ENCODE measurements at places on chromosomes 2 and 18. TPM values are rescaled to one million over a fixed set of nuclear protein-coding genes. Genes with fewer than 3 reads are reported as not detected.
A peak's percentile ranks its signal among the peaks of the same experiment; 100 is the strongest.

- peak overlapping the region; percentile 39 for H3K27ac ChIP-seq
- no peaks in the 10 kb centered on the region for H3K27me3 ChIP-seq
- H3K36me3 ChIP-seq: no peaks in the 10 kb centered on the region
- no peak overlapping the region for H3K4me3 ChIP-seq
- H3K4me1 ChIP-seq: peaks cover 37% of the 10 kb centered on the region
Measured at GRCh38 chr2:133817680-133818566, 249.7 kb upstream of the NCKAP5 start.

- H3K4me1 ChIP-seq: no peaks in the 10 kb centered on the region
- DNase-seq: no peak
- no peaks in the 10 kb centered on the region for H3K36me3 ChIP-seq
Measured at GRCh38 chr2:50840341-50841124, 191.4 kb downstream of the NRXN1 start.

GRCh38 chr2:3636586-3637310 lies 21.3 kb upstream of the ALLC start:
- no peaks in the 10 kb centered on the region for H3K36me3 ChIP-seq
- no peaks in the 10 kb centered on the region for H3K27me3 ChIP-seq
- no peak overlapping the region for H3K27ac ChIP-seq
- no peak for DNase-seq
- no peaks in the 10 kb centered on the region for H3K4me1 ChIP-seq

DNA sequence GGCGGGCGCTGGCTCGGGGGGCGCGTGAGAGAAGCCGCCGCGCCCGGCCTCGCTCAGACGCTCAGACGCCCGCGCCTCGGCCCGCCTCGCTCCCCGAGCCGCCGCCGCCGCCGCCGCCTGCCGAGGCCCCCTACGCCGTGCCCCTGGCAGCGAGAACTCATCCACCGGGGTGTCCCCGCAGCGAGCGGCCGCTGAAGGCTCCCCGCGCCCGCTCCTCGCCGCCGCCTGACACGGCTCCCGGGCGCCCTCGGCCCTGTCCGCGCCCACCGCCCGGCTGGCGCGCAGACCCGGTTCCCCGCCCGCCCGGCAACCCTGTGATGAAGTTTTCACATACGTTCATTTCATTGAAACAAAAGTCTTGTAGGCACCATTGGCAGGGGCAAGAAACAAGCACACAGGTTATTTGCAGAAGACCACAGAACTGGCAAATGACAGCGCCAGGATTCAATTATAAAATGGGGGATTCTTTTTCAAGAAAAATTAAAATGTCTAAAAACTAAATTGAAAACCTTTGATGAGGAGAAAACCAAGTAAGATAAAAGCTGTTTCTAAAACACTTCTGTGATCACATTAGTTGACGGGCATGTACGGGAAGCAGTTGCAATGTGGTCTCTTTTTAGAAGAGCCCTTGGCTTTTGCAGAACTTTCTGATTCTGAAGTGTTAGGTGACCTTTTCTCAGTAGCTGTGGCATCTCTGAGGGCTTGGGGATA lies 50.5 kb upstream of the TUBA3D start:
- no peak for DNase-seq
- no peaks in the 10 kb centered on the region for H3K36me3 ChIP-seq
- H3K4me1 ChIP-seq: no peaks in the 10 kb centered on the region
- H3K27me3 ChIP-seq: peaks cover 46% of the 10 kb centered on the region
- H3K4me3 ChIP-seq: no peak overlapping the region
- no peak overlapping the region for H3K27ac ChIP-seq

DNA sequence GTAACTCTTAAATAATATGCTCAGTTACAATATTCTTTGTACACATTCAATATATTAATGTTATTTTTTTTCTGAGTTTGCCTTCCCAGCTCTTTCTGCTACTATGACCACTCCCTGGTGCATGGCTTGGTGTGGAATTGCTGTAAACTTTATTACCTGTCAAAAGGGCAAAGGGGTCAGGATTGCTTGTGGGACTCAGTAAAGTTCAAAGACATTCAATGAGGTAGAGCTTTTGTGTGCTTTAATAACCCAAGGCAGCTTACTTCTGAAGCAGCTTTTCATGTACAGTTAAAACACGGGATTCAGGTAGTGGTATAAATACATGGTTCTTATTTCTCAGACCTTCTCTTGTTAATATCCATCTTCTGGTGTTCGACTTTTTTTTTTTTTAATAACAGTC lies 132.8 kb downstream of the MEIS1 start:
- H3K27me3 ChIP-seq: no peaks in the 10 kb centered on the region
- no peak for DNase-seq
- no peak overlapping the region for H3K4me3 ChIP-seq
- H3K36me3 ChIP-seq: no peaks in the 10 kb centered on the region

- H3K27ac ChIP-seq: no peak overlapping the region
- H3K4me1 ChIP-seq: peaks cover 84% of the 10 kb centered on the region
- H3K4me3 ChIP-seq: peak overlapping the region; percentile 94
- DNase-seq: no peak
- peaks cover 10% of the 10 kb centered on the region for H3K36me3 ChIP-seq
- no peaks in the 10 kb centered on the region for H3K27me3 ChIP-seq
Measured at GRCh38 chr2:95024960-95025405, 525 bp upstream of the MAL start.

Gene NPPC
- not detected for total RNA-seq

Gene ERICH2
- 2.0 TPM for total RNA-seq

Gene ARHGAP25
- not detected for total RNA-seq

DNA sequence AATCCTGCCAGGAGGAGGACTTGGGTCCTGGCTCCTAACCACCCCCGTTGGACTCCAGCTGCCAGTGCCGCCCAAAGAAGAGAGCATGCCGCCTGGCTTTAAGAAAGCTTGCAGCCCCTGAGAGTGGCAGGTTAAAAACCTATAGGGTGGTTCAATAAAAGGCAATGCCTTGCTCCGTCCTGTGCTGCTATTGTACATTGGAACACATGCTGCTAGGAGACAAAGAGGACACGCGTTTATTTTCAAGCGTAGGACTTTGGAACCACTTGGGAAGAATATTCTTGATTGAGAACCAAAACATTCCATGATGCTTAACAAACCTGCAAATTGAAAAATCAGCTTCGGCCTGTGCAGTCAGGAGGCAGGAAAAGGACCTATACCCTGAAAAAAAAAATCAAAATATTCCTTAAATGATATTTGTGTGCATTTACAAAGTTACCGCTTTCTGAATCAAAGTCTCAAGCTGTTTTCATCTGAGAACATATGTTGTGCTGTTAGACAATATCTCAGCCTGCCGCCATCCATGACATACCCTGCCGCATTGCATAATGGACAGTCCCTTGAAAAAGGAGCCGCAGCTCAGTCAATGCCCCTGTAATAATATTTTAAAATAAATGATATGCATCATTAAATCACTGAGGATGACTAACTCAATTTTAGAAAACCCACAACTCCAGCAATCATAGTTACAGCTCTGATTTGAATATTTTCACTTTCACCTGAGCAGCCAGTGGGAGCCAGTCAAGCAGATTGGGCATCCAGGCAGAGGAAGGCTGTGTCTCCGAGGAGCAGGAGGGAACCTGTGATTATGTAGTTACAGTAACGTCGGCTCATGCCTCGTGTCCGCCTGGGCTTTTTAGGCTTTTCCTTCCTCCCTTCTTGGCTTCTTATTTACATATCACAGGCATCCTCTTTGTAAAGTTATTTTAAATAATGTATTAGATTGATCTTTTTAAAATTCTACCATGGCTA lies 805.6 kb upstream of the FANCL start:
- DNase-seq: no peak
- H3K4me3 ChIP-seq: no peak overlapping the region
- peaks cover 37% of the 10 kb centered on the region for H3K27me3 ChIP-seq
- no peaks in the 10 kb centered on the region for H3K4me1 ChIP-seq

GRCh38 chr2:174901075-174901474 lies 104.1 kb downstream of the CHN1 start:
- H3K27me3 ChIP-seq: no peaks in the 10 kb centered on the region
- no peaks in the 10 kb centered on the region for H3K4me1 ChIP-seq
- H3K4me3 ChIP-seq: no peak overlapping the region
- no peak overlapping the region for H3K27ac ChIP-seq
- no peaks in the 10 kb centered on the region for H3K36me3 ChIP-seq
- DNase-seq: peak; percentile 9

Gene AQP12A
- total RNA-seq: not detected

DNA sequence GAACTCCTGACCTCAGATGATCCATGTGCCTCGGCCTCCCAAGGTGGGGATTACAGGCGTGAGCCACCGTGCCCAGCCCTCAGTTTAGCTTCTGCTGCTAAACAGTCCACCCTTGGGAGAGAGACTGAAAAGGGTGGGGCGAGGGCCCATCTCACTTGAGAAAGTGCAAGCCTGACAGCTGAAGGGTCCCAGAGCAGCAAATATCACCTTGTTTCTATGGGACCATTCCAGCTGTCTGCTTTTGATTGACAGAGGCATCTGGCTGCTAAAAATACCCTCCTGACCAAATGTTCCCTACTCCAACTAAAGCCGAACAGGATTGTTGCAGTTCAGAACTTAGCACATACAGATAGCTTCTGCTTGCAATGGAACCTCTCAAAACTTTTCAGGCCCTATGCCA lies 436 bp upstream of the SMYD1 start:
- H3K4me3 ChIP-seq: no peak overlapping the region
- no peaks in the 10 kb centered on the region for H3K4me1 ChIP-seq
- H3K27me3 ChIP-seq: no peaks in the 10 kb centered on the region
- no peak overlapping the region for H3K27ac ChIP-seq
- DNase-seq: no peak
- H3K36me3 ChIP-seq: no peaks in the 10 kb centered on the region

Gene C18orf63
- not detected for total RNA-seq

- no peaks in the 10 kb centered on the region for H3K36me3 ChIP-seq
- DNase-seq: no peak
- no peak overlapping the region for H3K27ac ChIP-seq
- no peak overlapping the region for H3K4me3 ChIP-seq
- H3K27me3 ChIP-seq: no peaks in the 10 kb centered on the region
Measured at GRCh38 chr2:160479269-160479668, 14.3 kb downstream of the RBMS1 start.
